Right cardiac atrium (tissue), 5 donors: ENCODE measurements at places on chromosomes 6 and 20. TPM values are rescaled to one million over a fixed set of nuclear protein-coding genes. Genes with fewer than 3 reads are reported as not detected.

RPP40 gene
- 2.6 TPM for total RNA-seq

FGD2 gene
- 14.0 TPM for total RNA-seq

NCOA6 gene
- 19.2 TPM for total RNA-seq

BNIP5 gene
- total RNA-seq: not detected

GSTA2 gene
- total RNA-seq: not detected

- DNase-seq: no peak
Measured at GRCh38 chr6:149044528-149044927, 273.0 kb upstream of the TAB2 start.

DNA sequence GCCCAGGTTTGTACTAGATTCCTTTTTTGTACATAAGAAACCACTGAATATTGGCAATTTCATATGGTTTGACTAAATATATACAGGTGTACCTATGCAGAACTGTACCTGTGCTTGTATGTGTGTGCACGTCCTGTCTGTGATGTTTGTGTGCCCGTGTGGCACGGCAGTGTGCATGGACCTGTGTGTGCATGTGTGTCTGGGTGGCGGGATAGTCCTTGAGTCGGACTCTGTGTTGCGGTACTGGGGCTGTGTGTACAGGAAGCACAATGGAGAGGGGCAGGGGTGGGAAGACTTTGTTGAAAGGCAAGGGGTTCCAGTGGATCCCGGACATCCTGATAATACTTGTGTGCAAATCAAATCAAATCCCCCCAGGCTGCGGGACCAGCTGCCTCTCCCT is 3.4 kb upstream of the FAM83C start:
- no peak for DNase-seq

DNA sequence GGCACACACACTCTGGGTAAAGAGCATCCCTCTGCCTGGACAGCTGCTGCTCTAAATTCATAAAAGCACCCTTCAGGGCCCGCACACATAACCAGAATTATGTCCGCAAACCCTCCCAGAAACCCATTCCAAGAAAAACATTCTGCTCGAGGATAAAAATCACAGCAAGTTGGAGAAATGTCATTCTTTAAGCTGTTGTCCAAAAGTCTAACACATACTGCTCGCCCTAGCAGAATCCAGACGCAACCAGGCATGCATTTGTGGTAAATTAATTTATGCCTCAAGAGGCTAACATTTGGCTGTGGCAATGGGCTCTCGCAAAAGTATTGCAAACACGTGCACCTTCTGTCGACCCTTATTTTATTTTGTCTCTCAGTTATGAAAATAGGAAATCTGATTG is 116.1 kb upstream of the INSM1 start:
- no peak for DNase-seq

- no peak for DNase-seq
Measured at GRCh38 chr20:3932681-3933080, 43.5 kb downstream of the PANK2 start.
